ENCODE measurements at places on chromosomes 12 and 14. TPM values are rescaled to one million over a fixed set of nuclear protein-coding genes. Genes with fewer than 3 reads are reported as not detected.

- no peak for DNase-seq
Observed at GRCh38 chr12:106867651-106868050, 88.1 kb upstream of the TMEM263 start.

DNA sequence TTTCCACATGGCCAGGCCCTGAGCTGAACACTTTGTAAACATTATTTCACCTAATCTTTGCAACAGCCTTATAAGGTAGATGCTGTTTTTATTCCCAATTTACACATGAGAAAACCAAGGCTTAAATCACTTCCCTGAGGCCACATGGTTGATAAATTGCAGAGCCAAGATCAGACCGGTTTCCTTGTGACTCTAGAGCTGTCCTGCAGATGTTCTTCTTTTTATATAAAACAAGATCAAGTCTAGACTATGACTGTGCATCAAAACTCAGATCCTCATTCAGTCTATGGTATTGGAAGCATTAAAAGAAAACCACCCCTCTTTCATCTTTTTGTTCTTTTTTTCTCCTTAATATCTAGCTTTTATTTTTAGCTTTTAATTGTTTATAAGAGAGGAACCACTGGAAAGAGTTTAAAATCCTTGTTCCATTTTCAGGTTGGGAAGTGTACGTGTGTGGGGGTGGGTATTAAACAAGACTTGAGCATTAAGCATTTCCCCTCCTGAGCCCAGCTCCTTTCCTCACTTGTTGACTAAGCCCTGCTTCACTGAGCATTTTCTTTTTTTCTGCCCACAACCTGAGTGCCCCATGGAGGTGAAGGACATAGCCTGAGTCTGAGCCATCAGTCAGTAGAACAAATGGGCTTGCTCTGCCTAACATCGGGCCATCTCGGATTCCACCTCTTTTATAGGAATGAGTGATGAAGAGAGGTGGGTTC is 45.4 kb downstream of the GPATCH2L start:
- no peak for DNase-seq

- no peak for DNase-seq
Observed at GRCh38 chr14:83850092-83850491, 1679.9 kb upstream of the FLRT2 start.

- DNase-seq: no peak
Observed at GRCh38 chr12:131455581-131456110, 255.2 kb upstream of the SFSWAP start.

DNA sequence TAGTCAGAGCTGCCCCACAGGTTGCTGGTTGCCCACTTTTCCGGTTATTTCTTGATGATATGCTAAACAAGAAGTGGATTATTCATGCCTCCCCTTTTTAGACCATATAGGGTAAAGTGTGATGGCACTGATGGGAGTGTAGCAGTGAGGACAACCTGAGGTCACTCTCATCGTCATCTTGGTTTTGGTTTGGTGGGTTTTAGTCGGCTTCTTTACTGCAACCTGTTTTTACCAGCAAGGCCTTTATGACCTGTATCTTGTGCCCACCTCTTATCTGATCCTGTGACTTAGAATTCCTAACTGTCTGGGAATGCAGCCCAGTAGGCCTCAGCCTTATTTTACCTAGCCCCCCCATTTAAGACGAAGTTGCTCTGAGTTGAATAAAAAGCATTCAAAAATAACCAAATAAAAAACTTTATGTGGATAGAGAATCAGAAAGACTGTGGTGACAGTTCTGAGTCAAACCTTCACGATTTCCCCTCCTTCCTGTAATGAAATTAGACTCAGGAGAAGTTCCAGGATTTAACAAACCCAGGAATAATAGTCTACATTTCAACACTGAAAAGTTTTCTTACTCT is 144.2 kb downstream of the PAWR start:
- no peak for DNase-seq

GRCh38 chr12:66661357-66661756 is 17.5 kb downstream of the GRIP1 start:
- DNase-seq: no peak

HCAR2 gene
- 1.7 TPM for total RNA-seq

IL31 gene
- not detected for total RNA-seq

C12orf56 gene
- 2.3 TPM for total RNA-seq

PROX2 gene
- not detected for total RNA-seq

LMNTD1 gene
- 1.1 TPM for total RNA-seq

Measured in cerebellum (tissue), 4 donors.